Forelimb muscle (tissue), 1 donor: ENCODE measurements at places on chromosomes 16 and 17.

DNA sequence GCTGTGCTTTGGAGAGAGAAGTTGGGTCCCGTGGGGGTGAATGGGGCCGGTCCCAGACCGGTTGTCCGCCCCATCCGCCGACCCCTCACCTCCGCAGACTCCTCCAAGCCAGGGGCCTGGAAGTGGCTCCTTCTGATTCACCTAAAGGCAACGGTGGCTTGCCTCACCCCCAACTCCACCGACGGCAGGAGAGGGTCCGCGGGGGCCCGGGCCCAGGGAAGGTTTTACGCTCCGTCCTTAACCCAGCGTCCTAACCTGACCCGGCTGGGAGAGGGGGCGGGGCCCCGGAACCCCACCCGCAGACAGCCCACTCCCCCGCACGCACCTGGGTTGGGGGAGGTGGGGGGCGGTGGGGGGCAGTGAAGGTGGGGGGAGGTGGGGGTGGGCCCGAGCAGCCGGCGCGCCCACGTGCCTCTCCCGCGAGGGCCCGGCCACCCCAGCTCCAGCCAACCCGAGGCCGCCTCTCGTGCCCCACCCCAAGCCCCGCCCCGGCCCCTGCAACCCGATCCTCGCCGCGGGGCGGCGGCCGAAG is 12.7 kb upstream of the CD300A start:
- no peak for DNase-seq

DNA sequence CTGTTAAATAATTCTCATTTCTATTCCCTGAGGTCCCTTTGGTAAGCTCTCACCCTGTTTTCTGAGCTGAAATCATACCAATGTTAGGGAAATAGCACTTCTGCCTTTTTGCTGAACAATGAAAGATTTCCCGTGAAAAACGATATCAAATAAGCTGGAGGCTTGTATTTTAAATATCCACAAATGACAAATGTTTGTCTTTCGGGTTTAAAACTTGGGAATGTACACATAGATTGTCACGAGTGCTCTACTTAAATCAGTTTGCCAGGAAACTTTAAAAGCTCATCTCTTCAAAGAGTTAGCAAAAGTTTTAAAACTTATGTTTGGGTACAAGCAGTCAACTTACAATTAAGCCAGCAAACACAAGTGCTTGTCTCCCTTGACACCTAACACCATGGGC is 393.5 kb upstream of the MON1B start:
- no peak for DNase-seq

GRCh38 chr16:23952128-23952970 is 116.6 kb downstream of the PRKCB start:
- no peak for DNase-seq

DNA sequence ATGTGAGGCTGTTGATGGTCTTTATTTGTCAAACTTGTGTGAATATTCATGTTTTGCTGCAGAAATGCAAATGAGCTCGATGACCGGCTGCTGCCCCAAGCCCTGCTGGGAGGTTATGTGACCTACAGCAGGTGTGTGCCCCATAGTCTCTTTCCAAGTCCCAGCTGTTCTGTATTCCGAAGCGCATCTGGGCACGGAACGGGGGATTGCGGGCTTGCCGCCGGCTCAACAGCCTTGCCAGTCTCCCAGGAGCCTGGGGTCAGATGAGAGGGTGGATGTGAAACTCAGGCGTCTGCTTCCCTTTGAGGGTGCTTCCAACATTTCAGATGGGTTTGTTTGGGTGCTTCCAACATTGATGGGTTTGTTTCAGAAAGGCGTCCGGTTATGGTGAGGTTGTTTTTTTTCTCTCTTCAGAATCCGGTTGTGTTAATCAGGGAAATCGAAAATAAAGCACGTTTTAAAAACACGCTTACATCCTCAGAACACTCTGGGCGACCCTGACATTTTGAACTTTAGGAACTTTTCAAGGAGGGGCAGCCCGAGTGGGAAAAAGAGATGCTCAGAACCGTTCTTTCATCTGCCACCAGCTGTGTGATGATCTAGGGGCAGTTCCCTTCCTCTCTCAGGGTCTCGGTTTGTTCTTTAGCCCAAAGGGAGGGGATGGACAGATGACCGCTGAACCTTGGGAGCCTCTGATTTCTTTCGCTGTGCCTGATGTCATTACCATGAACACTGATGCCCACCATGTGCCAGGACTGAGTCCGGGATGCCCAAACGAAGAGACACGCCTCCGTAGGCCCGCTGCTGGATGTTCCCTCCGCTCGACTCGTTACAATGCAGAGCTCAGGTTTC is 47.8 kb upstream of the AMZ2 start:
- DNase-seq, result no peak

DNA sequence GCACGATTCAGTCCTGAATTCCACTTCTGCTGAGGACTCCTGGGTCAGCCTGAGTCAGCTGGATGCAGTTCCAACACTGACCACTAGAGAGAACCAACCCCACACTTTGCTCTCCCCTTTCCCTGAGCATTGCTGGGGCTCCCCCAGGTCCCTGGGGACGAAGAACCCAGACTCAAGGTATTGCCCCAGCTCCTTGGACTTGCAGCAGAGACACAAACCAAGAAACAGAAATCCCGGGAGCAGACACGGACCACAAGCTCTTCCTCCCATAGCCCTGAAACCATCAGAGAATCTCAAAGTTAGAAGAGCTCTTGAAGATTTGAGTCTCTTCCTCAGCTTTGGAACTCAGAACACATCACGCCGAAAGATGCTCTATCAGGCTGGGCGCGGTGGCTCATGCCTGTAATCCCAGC is 678 bp upstream of the GH1 start:
- peak; percentile 28 for DNase-seq

DNA sequence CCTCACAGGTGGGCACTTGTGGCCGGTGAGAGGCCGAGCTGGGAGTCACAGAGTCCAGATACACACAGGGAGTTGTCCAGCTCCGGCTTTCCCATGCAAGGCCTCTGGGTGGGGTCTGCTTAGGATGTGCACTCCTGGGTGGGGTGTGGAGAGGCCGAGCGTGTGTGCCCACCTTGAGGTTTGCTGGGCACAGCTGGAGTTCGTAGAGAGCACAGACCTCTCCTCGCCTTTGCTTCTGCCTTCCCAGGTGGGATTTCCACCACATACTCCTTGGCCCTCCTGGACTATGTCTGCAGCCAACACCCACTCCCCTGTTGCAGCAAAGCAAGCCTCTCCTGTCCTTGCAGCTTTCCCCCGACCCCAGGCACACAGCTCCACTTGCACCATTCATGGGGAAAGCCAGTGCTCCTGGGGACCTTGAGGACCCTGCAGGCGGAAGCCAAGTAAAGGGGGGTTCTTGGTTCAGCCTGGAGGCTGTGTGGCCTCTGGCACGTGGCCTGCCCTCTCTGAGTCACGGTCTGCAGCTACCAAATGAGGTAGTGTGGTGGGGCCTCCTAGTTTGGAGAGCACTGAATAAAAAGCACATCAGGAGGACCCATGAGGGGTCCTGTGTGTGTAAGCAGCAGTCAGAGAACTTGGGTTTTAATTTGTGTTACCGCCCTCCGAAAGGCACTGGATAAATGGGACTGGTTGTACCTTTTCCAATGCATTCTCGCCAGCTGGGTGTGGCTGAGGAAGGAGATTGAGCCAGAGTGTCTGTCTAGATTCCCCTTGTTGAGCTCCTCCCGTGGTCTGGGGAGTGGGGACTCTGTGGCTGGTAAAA is 31.5 kb downstream of the MPRIP start:
- DNase-seq, result no peak

GRCh38 chr16:86515413-86515776 is 5.1 kb downstream of the FOXF1 start:
- DNase-seq, result no peak
